ENCODE measurements at places on chromosomes 3 and 15. TPM values are rescaled to one million over a fixed set of nuclear protein-coding genes. Genes with fewer than 3 reads are reported as not detected.
A peak's percentile ranks its signal among the peaks of the same experiment; 100 is the strongest.

DNA sequence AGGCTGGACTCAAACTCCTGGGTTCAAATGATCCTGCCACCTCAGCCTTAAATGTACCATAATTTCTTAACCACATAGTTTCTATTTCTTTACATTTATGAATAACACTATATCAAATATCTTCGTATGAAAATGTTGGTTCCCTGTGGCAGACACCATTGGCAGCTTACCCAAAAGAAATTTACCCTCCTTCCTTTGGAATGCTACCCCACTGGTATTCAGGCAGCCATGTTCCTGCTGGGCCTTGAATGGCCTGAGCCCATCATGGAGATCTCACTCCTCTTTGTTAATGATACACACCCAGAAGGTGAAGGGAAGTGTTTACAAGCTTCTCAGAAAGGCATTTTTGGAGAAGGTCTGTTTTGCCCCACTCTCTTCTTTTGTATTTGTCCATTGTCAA, 94.3 kb upstream of the RNF7 start:
- no peaks in the 10 kb centered on the region for H3K4me1 ChIP-seq
- no peaks in the 10 kb centered on the region for H3K27me3 ChIP-seq
- no peak overlapping the region for H3K4me3 ChIP-seq
- no peak overlapping the region for H3K27ac ChIP-seq
- no peaks in the 10 kb centered on the region for H3K36me3 ChIP-seq
- no peak for DNase-seq

DNA sequence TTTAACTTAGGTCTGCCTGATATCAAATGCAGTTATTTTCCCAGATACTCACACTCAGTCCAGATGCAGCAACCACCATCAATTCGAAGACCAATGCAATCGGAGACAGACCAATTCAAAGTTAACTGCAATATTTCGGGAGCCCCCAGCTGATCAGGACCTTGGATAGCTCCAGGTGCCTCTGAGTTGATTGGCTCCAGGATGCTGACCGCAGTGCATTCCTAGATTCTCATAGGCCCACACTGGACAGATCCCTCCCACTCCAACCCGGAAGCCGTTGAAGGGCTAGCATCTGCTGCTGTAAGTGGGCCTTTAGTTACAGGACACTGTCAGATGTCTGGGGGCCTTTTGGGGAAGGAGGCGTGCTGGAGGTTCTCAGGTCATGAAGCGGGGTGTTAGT, 89.5 kb upstream of the ATP2B2 start:
- H3K4me3 ChIP-seq: no peak overlapping the region
- no peaks in the 10 kb centered on the region for H3K4me1 ChIP-seq

- no peaks in the 10 kb centered on the region for H3K36me3 ChIP-seq
- no peaks in the 10 kb centered on the region for H3K4me1 ChIP-seq
- H3K27me3 ChIP-seq: no peaks in the 10 kb centered on the region
- H3K4me3 ChIP-seq: no peak overlapping the region
- no peak for DNase-seq
Measured at GRCh38 chr15:58081891-58082290, 16.4 kb upstream of the ALDH1A2 start.

- no peak overlapping the region for H3K27ac ChIP-seq
- no peak overlapping the region for H3K4me3 ChIP-seq
- H3K4me1 ChIP-seq: no peaks in the 10 kb centered on the region
- no peaks in the 10 kb centered on the region for H3K36me3 ChIP-seq
Measured at GRCh38 chr3:60017631-60018030, 967.8 kb upstream of the CFAP20DC start.

TRIM42 gene
- total RNA-seq: not detected

PCLAF gene
- 1.5 TPM for total RNA-seq

EHHADH gene
- total RNA-seq: 27.9 TPM

PYGO1 gene
- 3.7 TPM for total RNA-seq

RBM5 gene
- total RNA-seq: 149 TPM

DNA sequence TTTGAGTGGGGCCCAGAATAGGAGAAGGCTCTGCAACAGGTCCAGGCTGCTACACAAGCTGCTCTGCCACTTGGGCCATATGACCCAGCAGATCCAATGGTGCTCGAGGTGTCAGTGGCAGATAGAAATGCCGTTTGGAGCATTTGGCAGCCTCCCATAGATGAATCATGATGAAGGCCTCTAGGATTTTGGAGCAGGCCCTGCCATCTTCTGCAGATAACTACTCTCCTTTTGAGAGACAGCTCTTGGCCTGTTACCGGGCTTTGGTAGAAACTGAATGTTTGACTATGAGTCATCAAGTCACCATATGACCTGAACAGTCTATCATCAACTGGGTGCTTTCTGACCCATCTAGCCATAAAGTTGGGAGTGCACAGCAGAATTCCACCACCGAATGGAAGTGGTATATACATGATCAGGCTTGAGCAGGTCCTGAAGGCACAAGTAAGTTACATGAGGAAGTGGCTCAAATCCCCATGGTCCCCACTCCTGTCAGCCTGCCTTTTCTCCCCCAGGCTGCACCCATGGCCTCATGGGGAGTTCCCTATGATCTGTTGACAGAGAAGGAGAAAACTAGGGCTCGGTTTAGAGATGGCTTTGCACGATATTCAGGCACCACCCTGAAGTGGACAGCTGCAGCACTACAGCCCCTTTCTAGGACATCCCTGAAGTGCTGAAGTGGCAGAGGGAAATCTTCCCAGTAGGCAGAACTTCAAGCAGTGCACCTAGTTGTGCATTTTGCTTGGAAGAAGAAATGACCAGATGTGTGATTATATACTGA, 971.4 kb downstream of the MCTP2 start:
- no peaks in the 10 kb centered on the region for H3K27me3 ChIP-seq
- H3K4me3 ChIP-seq: no peak overlapping the region
- DNase-seq: no peak
- no peaks in the 10 kb centered on the region for H3K36me3 ChIP-seq
- no peaks in the 10 kb centered on the region for H3K4me1 ChIP-seq
- H3K27ac ChIP-seq: no peak overlapping the region

DNA sequence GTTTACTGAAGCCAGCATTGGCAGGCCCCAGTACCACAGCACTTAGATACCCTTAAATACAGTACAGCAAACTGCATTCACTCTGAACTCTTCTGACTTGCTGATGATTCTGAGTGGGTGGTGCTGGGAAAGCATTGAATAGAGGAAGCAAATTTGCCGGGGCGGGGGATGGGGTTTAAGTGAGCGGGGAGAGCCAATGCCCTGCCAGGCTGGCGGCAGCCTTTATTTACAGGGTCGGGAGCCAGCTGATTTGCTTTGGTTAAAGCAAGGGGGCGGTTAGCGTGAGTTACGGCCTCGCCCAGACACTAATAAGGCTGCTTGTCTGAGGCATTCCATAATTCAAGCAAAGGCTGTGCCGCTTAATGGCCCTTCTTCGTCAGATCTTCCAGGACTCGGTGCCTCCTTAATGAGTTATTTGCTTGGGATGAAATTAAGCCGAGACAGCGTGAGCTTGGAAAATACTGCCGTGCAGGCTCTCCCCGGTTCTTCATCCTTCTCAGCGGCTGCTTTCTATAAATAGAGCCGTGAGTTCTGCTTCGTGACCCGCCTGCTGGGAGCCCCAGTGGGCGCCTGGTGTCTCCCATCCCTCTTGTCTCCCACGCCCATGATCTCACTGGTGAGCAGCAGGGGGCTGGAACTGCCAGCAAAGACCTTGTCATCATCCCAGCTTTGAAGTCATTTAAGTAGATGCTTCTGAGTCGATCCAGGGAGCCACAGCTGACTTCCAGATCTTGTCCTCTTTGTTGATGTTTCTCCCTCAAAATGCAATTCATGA, 25.8 kb downstream of the SPSB4 start:
- H3K36me3 ChIP-seq: no peaks in the 10 kb centered on the region
- peaks cover 3% of the 10 kb centered on the region for H3K4me1 ChIP-seq
- no peaks in the 10 kb centered on the region for H3K27me3 ChIP-seq
- H3K4me3 ChIP-seq: peak overlapping the region; percentile 32
- no peak overlapping the region for H3K27ac ChIP-seq
- DNase-seq: peak; percentile 94

DNA sequence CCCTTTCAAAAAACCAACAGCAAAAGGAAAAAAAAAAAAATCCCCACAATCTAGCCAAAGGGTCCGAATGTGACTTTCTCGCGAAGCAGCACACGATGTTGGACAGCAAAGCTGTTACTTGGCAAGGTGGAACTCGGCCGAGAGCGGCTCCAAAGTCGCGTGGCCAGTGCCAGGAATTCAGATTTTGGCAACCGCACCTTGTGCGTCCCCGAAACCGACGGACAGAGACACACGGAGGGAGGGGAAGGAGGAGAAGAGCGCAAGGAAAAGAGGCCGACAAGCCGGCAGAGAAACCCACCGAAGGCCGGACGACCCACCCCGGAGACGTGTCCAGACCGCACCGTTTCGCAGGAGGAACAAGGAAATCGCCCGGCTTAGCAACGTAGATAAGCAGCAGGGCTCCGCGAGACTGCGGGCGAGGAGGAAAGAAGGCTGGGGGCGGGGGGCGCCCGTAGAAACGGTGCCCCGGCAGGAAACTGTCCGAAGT, 517.3 kb downstream of the MECOM start:
- peaks cover 13% of the 10 kb centered on the region for H3K4me1 ChIP-seq
- H3K27me3 ChIP-seq: peaks cover 22% of the 10 kb centered on the region
- H3K4me3 ChIP-seq: peak overlapping the region; percentile 90
- peak; percentile 56 for DNase-seq
- H3K36me3 ChIP-seq: peaks cover 3% of the 10 kb centered on the region

Measured in kidney (tissue), 22 donors.